MG63 (cell line): ENCODE measurements at places on chromosomes 6 and 20. TPM values are rescaled to one million over a fixed set of nuclear protein-coding genes. Genes with fewer than 3 reads are reported as not detected.

LRP11 gene
- 40.1 and 48.0 TPM in 2 replicates for total RNA-seq

DAAM2 gene
- total RNA-seq = 0.32 TPM in 1 of 2 replicates, not detected in the other

RAD21L1 gene
- total RNA-seq = 0.10 and 2.4 TPM in 2 replicates

GABRR1 gene
- not detected in 2 replicates for total RNA-seq

C20orf144 gene
- not detected in 2 replicates for total RNA-seq

TFAP2D gene
- not detected in 2 replicates for total RNA-seq

DSE gene
- 5.4 and 6.4 TPM in 2 replicates for total RNA-seq

BMP6 gene
- total RNA-seq = 0.74 and 0.82 TPM in 2 replicates

C6orf58 gene
- not detected in 2 replicates for total RNA-seq

CLIC5 gene
- not detected in 2 replicates for total RNA-seq

SLC17A2 gene
- total RNA-seq = not detected in 2 replicates

- DNase-seq = peak; percentile 72
Measured at GRCh38 chr20:32727683-32728082, 15.6 kb downstream of the COMMD7 start.

DNA sequence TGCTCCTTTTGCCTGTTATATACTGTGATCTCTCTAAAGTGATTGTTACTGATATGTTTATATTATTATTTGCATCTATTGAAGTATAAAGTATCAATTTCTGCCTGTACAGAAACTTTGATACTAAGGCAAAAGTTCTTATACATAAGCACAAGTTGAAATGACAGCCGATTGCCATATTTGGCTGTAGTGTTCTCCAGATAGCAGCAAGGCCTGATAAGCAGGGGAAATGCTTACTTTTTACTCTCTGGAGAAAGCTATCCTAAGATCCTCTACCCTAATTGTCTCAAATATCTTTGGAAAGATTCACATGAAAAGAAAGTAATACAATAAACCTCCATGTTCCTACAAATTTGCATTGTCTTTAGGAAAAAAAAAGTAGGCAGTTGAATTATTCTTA lies 31.4 kb downstream of the SENP6 start:
- no peak for DNase-seq

DNA sequence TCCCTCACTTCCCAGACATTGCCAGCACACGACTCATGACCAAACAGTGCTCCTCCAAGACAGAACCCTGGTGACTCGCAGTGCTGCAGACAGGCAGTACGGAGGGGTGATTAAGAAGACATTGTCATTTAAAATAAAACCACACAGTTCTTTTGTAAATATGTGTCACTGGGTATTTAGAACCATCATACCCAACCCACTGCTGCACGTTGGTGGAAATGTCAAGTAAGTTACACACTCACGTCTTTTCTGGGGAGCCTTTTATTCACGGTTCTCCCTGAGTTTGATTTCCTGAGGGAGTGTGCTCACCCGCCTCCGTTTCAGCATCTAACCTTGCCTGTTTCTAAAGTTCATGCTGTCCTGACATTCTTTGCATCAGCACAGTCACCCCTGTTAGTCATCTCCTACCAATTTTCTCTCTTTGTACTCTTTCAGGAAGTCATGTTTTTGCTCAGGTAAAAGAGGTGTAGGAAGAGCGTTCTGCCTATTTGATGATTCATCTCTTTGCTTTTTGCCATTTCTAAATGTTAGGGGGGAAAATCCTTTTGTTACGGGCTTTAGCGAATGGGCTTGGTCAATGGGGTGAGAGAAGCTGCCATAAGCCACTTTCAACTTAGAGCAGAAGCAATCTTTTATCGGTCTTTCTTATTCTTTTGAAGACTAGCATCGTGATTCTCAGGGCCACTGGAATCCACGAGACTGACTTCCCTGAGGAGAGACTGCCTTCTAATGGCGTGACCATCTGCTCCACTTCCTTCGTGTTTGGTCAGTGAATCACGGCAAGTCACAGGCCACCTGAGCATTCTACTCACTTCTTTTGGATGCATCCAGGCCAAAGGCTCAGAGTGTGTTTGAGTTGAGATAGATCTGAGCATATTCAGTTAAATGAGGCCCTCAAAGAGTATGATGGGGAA lies 512.8 kb upstream of the JARID2 start:
- DNase-seq = peak; percentile 84

- DNase-seq = no peak
Measured at GRCh38 chr6:130116273-130116672, 97.9 kb downstream of the L3MBTL3 start.

- no peak for DNase-seq
Measured at GRCh38 chr6:169990095-169991030, 238.9 kb downstream of the ERMARD start.

DNA sequence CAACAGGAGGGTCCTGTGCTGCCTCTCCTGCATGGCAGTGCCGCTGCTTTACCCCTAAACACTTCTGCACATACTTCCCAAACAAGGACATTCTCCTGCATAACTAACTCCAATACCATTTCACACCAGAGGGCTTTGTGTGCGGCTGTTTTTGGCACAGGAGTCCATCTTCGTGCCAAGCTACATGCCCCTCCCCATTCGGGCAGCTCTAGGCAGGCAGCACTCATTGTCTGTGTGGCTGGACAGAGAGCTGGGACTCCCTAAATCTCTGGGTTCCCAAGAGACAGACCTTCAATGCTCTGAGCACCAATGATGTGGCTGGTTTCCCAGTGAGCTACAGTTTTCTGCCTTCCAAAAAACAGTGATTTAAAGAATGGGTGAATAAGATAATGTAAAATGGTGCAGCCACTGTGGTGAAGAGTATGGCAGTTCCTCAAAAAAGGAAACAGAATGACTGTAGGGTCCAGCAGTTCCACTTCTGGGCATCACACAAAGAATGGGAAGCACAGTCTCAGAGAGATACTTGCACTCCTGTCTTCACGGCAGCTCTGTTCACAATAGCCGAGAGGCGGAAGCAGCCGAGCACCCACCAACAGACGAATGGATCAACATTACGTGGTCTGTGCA lies 80.3 kb upstream of the DUSP22 start:
- DNase-seq = peak; percentile 43

- DNase-seq = no peak
Measured at GRCh38 chr6:89237158-89237557, 20.0 kb upstream of the GABRR1 start.

- DNase-seq = no peak
Measured at GRCh38 chr6:101392586-101393230, 800 bp upstream of the GRIK2 start.

DNA sequence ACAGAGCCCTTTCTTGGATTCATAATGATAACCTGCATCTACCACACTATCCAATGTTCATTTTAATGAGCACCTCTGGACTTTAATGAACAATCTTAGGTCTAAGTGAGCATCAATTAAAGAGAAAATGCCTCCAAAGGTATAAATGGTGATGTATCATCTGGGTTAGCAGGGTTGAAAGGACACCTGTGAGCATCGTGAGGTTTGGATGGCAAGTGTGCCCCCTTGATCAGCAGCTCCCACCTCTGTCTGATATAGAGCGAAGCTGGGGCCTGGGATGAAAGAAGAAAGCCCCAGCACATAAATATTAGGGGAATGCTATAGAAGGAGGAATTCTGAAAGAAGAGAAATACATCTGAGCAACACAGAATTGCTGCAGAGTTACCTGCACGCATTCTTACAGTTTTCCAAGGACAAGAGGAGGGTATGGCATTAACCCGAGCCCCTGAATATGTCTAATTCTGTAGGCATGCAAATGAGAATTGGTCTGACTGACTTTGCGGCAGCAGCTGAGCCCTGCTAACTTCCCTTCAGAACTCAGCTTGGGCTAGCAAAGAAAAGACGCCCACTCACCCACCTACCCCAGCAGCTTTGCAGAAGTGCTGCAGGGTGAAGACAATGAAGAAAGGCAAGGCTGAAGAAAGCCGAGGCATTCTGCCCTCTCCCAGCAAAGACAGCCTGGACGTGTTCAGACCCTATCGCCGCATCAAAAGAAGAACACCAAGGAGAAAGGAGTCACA lies 136.2 kb downstream of the GMPR start:
- DNase-seq = no peak

GRCh38 chr20:17654649-17655285 lies 27.3 kb downstream of the RRBP1 start:
- DNase-seq = peak; percentile 10

DNA sequence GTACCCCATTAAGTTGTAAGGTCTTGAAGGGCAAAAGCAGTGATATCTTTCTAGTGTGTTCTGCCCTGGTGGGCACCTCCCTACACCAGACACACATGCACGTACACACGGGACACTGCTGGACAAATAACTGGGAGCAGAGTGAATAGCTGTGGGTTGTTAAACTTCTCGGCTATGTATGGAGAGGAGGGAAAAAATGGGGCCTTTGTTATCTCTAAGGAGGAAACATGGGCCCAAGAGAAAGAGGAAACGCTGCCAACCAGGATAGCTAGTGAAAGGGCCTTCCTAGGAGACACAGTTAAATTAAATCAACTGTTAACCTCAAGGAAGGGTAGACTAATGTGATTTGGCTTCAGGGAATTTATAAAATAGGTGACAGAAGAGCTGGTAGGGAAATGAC lies 169.7 kb downstream of the MYLK4 start:
- no peak for DNase-seq

DNA sequence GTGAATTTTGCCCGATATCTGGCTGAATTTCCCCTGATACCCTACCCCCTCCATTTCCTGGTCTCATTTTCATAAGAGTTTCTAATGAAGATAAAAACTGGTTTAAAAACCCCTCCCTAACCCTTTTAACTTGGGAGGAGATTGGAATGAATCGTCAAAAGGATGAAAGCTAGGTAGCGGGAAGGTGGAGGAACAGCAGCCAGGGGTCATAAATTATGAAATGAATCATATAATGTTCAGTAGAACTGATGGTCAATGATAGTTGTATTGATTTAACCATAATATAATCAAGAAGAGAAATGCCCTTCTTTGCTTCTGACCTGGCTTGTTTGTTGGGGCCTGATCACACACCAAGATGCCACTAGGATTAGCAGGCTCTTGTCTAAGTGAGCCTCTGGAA lies 38.5 kb upstream of the SGK1 start:
- no peak for DNase-seq

DNA sequence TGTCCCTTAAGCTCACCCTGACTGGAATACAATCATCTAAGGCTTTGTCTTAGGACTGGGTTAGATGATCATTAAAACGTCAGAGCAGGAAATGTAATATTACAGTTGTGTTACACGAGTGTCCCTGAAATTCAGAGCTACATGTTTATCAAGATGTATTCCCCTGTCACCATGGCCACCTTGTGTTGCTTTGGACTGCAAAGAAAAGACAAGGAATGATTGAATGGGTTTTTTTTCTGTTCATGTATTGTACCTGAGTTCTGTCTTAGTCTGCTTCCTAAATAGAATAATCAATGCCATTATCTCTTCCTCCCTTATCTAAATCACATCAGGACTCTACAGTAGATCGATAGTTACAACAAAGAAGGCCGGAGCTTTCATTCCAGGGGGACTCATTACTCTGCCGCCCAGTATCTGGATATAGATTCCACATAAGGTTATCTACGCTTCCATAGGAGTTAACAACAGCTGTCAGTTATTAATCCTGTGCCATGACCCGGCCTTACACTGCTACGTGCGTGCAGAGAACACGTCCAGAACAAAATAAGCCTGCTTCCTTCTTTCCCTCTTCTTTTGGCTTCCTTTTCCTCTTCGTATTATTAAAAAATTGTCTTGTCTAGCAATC lies 274.1 kb upstream of the SASH1 start:
- DNase-seq = no peak

- no peak for DNase-seq
Measured at GRCh38 chr6:84095156-84095555, 61.6 kb downstream of the MRAP2 start.

DNA sequence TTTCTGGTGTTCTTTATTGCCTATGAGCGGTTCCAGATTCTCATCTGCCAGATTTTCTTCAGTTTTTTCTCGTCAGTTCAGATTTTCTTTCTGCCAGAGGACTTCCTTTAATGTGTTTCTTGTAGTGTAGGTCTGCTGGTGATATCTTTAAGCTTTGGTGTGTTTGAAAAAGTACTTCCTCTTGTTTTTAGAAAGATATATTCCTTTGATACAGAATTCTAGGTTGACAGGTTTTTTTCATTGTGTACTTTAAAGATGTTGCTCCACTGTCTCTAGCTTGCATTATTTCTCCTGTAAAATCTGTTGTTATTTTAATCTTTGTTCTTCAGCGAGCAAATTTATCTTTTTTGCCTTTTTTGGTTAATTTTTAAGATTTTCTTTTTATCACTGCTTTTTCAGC lies 36.9 kb downstream of the ASXL1 start:
- DNase-seq = no peak

- no peak for DNase-seq
Measured at GRCh38 chr20:32563311-32564272, 21.5 kb downstream of the NOL4L start.

DNA sequence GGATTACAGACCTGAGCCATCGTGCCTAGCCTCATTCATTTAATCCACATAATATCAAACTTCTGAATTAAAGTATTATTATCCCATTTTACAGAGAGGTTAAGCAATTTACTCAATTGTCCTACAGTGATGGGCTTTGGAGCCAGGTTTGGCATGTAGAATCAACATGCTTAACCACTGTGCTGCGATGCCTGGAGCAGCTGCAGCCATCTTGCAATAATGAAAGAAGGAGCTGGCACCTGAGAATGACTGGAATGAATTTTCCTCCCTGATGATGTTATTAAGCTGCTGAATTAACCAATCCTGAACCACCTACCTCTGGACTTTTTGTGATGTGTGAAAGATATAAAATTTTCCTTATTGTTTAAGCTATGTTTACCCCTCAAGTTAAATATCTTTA lies 13.1 kb upstream of the CCND3 start:
- no peak for DNase-seq

GRCh38 chr20:62691487-62691886 lies 17.1 kb upstream of the NTSR1 start:
- no peak for DNase-seq

DNA sequence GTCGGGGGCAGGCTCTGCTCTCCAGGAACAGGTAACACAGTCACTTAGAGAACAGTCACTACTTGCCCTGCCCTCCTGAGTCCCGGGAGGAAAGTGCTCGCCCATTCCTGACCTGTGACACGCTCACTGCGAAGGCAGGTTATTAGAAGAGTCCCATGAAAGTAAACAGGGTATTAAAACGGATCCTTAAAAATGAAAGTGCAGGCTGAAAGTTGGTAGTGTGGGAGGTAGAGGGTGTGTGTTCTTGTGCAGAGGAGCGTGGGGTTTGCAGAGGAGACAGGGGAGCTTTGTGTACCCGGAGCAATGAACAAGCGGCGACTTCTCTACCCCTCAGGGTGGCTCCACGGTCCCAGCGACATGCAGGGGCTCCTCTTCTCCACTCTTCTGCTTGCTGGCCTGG lies at the start of gene CCN6:
Gene CCN6, plus strand, starts transcription at position 104 of the 400 bp plus-strand sequence. Its CDS starts 254 bp downstream, at position 358.
- DNase-seq = no peak

- DNase-seq = no peak
Measured at GRCh38 chr6:44451803-44452695, 64.5 kb downstream of the CDC5L start.

GRCh38 chr6:19160081-19160730 lies 677.0 kb upstream of the ID4 start:
- no peak for DNase-seq
